ENCODE measurements at places on chromosomes 1 and 21. TPM values are rescaled to one million over a fixed set of nuclear protein-coding genes. Genes with fewer than 3 reads are reported as not detected.

DNA sequence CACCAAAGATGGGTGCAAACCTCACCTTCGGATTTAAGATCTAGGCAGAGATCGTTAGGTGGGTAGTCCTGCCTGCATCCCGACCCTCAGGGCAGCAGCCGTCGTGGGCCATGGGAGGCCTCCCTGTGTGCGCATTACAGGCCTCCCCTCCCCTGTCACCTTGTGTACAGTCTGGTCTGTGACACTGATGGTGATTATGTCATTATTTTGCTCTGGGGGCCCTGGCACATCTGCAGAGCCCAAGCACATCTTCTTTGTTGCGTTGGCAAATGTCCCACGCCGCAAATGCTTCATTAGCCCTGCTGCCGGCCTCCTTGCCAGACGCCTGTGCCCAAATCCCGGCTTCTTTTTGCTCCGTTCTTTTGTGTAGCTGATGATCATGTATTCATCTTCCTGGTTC is 31.7 kb downstream of the PROX1 start:
- no peak for DNase-seq

- no peak for DNase-seq
Measured at GRCh38 chr1:86499987-86500593, 31.4 kb downstream of the CLCA1 start.

DNA sequence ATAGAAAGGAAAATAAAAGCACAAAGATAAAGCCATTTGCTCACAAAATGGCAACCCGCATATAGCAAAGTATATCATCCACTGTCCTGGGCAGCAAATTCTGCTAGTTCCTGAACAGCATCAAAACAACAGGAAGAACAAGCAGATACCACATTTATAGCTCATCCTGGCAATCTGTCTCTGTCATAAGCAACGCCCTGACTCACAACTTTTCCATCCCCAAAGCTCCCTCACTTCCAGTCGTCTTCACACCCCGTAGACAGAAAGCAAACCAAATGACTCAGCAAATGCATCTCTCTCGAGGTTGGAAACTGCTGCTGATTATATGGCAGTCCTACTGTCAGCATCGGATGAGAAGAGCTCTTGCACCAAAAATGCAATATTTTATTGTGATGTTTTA is 65.8 kb downstream of the AK5 start:
- no peak for DNase-seq

DNA sequence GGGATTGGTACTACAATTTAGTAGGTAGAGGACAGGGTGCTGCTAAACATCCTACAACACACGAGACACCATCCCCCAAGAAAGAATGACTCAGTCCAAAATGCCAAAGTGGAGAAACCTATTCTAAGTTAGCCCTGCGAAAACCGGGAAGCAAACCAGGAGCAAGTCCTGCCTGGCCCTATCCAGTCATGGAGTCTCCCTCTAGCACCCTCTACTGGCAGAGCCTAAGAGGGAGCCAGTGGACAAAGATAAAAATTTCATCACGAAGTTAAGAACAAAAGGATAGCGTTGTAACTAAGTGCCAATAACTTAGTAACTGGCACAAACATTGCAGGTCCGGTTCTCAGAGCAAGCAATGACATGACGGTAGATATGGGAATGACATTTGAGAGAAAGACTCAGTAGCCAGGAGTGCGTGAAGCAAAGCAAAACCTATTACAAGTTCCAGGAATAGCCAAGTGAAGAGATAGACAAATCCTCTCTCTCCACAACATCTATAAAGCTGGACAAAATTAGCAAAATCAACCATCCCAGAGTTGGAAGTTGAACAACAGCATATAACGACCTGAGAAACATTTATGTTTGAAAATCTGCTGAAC is 383.5 kb downstream of the OMA1 start:
- no peak for DNase-seq

- peak; percentile 94 for DNase-seq
Measured at GRCh38 chr1:161013488-161014230, 7.3 kb downstream of the F11R start.

The GBP4 gene
- total RNA-seq = 7.9 TPM

The KRTCAP2 gene
- 162 TPM for total RNA-seq

The ASPM gene
- 1.3 TPM for total RNA-seq

The NLRP3 gene
- total RNA-seq = 0.89 TPM

The GJB5 gene
- total RNA-seq = not detected

The SPAG17 gene
- total RNA-seq = not detected
